Activated naive CD4-positive, alpha-beta T cell treated with Interleukin-2 at 50 U/mL for 16 hours (primary cell): ENCODE measurements at places on chromosomes 11 and 22.

DNA sequence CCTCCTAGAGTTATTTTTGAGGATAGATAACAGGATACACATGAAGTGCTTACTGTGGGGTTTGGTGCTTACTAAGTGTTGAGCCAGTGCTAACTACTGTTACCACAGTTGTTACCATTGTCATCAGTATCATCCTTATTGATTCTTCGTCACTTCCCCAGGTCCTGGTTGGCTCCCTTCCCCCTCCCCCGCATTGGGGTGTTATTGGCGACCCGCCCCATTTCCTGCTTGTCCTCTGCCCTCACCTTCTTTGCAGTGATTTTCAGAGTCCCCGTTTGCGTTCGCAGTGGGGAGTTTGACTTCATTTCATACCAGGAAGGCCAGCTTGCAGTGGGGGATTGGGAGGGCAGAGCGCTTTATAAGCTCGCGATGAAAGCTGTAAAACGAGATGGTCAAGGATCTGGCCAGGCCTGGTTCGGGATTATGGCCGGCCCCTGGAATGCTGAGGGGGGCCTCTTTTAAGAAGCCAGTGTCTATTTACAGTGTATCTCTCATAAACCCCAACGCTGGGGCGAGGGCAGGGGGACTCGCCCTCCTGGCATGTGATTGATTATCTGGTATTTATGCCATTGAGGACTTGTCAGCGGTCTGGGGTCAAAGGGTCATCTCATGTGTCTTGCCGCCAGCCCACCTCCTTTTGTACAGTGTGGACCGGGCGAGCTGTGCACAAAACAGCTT is 84.6 kb upstream of the NNMT start:
- no peak for DNase-seq

DNA sequence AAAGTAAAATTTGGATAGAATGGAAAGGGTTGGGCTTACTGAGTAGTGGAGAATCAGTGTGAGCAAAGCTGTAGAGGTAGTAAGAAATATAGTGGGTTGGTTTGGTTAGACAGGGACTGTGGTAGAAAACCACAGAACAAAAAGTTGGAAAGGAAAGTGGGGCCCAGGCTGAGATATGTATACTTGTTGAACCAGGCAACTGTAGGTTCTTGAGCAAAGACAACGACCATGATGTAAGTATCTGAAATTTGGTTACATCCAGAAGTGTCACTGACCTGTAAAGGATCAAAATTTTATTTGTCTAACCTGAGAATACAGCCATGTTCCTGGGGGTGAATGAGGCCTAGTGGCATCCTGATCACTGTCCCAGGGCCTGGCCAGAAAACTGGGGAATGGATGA is 114.1 kb downstream of the STIM1 start:
- no peak for DNase-seq

- DNase-seq: no peak
Measured at GRCh38 chr11:24734742-24735237, 237.9 kb downstream of the LUZP2 start.

- DNase-seq: no peak
Measured at GRCh38 chr11:44955015-44955738, 4.5 kb upstream of the TP53I11 start.

GRCh38 chr11:63958008-63958407 is 16.4 kb upstream of the COX8A start:
- DNase-seq: no peak
